ENCODE measurements at places on chromosomes 11 and 22.

GRCh38 chr11:94747146-94747545 is 21.0 kb upstream of the AMOTL1 start:
- no peak for DNase-seq

GRCh38 chr11:65492637-65493366 is 6.0 kb upstream of the MALAT1 start:
- no peak for DNase-seq

DNA sequence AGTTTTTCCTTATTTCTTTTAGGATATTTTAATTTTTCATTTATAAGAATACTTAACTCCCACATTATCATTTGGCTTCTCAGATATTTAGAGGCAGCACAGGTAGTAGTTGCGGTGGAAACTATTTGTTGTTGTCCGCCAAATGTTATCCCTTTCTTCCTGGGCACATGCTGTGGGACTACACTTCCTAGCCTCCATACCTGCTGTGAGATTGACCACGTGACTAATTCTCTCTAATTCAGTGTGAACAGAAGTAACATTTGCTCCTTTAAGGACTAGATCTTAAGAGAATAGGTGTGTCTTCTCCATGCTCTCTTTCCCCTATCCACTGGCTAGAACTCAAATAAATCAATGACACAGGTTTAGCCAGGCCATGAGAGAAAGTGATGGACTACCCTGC is 136.5 kb downstream of the ATG16L2 start:
- DNase-seq = no peak

DNA sequence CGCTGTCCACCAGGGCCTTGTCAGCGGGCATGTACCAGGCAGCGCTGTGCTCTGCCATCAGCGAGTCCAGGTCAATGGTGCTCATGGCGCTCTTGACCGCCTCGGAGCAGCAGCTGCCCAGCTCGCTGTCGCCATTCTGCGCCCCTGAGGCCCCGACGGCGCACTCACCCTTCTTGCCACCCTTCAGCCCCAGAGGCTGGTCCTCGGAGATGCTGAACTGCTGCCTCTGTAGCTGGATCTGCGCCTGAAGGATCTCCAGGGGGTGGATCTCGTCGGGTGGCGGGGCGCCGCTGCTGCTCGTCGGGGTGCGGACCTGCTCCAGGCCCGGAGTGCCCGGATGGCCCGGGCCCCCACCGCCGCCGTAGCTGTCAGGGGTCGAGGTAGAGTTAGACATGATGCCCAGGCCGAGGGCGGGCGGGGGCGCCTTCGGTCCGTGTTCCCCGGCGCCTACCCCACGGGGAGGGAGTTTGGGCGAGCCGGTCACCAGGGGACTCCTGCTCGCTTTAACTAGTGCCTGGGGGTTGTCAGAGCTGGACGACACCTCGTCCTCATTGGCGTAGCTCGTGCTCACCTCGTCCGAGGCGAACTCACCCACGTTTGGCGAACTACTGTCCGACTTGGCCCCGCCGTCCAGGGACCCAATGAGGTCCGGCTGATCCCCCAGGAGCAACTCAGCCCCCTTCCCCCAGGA is 4.6 kb downstream of the MN1 start:
- DNase-seq = no peak

DNA sequence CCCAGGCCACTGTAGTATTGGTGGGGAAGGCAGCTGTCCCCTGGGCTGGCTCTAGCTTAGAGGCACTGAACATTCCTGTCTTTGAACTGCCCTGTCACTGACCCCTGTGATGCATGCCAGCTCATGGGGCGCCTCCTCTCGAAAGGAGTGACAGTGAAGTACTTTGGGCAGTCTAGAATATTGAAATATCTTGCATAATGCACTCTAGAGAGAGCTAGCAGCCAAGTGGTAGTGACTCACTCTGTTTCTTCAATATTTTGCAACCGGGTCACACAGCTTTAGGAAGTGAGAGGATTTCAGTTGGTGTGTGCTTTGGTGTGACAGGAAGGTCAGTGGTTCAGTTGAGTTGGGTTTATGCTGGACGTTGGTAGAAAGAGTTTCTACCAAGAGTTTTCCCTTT is 35.5 kb upstream of the ST14 start:
- DNase-seq = no peak

DNA sequence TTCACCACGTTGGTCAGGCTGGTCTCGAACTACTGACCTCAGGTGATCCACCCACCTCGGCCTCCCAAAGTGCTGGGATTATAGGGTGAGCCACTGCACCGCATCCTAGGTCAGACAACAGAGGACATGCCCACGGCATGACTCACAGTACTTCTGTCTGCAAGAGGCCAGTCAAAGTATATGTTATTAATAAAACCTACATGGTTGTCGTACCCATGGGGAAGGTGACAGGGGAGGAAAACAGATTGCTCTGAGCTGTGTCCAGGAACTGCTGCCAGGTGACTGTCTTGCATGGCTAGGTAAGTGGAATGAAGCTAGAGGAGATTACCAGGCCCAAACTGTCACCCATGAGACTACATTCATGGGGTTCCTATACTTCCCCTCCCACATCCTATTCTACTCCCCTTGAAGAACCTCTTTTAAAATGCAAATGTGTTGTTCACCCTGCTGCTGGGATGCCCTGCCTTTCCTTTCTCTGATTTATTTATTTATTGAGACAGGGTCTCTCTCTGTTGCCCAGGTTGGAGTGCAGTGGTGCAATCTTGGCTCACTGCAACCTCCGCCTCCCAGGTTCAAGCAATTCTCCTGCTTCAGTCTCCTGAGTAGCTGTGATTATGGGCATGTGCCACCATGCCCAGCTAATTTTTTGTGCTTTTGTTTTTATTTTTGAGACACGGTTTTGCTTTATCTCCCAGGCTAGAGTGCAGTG is 2.0 kb upstream of the NLRX1 start:
- DNase-seq = no peak

- no peak for DNase-seq
Measured at GRCh38 chr11:60761436-60762190, 4.9 kb downstream of the MS4A15 start.

GRCh38 chr11:104402812-104403521 is 239.0 kb upstream of the PDGFD start:
- no peak for DNase-seq

GRCh38 chr11:102494216-102494615 is 36.3 kb downstream of the MMP7 start:
- no peak for DNase-seq

DNA sequence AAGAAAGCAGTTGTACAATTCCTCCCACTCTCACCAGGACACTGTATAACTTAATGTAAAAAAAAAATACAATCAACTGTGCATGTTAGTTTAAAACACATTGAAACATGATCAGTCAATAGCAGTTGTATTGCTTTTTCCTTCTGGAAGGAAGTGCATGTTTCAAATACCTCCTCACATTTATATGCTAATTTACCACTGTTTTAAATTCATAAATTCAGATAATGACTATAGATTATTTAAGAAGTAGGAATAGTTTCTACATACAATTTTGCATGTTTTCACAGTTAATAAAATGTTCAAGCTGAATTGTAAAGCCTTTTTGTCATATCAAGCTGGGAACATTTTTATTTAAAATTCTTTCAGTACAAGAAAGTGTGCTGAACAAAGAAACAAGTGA is 3.3 kb downstream of the GRIA4 start:
- no peak for DNase-seq

DNA sequence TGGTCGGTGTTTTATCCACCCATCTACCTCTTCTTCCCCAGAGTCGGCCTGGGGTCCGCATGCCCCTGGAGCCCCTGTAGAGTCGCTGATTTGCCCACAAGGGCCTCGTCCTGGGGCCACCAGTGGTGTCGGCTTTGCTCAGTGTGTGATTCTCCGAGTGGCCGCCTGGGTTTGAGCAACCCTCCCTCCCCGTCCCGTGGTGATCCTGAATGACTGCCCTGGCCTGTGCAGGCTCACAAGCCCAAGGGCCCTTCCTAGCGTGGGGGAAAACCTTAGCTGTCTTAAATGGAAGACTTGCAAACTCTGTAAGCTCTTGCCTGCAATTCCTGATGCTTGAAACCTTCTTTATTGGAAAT is 128.3 kb downstream of the OSBP2 start:
- DNase-seq = no peak

DNA sequence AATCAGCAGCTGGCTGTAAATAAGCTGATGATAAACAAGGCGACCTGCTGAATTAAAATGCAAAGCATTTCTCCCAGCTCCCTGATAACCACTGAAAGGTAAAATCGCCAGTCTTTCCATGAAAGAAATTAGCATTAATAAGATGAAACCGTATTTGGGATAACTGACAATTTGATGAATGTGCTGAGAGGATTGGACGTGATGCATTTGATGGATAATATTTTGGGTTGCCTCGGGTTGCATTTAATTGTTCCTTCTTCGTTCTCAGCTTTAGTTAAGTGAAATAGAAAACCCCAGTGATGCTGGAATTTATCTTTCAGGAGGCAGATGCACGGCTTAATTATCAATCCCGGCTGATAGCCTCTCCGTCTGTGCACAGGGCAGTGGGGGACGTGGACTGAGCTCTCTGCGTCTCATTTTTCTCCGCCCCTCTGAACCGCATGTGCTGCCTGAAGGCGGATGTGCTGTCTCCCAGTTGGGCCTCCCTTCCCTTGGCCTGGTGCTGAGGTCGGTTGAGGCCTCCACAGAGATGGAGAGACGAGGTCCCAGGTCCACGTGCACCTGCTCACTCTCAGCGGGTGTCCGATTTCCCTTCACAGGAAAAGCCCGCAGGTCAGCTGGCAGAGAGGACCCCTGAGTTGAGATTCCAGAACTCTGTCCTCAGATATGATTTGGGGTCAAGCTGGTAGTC is 846.2 kb downstream of the BRD1 start:
- DNase-seq = no peak

DNA sequence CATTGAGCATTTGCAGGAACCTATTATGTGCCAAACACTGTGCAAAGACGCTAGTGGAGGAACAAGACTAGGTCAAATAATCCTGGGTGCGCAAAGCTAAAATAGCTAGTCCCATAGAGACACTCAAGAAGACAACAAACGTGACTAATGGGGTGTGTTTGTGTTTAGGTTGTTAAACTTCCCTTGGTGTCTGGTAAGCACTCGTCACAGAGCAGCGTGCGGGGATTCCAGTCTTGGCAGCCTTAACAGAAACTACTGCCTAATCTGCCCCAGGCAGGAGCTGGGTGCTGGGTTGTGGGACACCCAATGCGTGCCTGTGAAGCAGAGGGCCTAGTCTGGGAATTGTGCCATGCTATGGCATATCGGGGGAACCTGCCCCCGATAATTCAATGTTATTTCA is 10.8 kb upstream of the CALCB start:
- DNase-seq = no peak

DNA sequence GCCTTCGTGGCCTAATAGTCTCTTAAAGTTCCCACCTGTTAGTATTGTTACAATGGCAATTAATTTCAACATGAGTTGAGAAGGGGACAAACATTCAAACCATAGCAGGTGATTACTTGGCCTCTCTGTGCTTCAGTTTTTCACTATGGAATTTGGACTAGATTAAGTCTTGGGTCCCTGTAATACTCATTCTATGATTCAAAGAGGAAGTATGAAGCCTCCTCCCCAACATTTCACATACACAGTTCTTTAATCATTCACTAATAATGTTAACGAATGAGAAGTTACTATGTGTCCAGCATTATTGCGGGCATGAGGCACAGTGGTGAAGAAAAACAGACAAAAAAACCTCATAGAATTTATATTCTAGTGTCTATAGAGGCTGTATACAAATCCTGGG is 19.9 kb upstream of the USP47 start:
- DNase-seq = no peak

- no peak for DNase-seq
Measured at GRCh38 chr22:25698978-25699377, 43.0 kb upstream of the MYO18B start.

DNA sequence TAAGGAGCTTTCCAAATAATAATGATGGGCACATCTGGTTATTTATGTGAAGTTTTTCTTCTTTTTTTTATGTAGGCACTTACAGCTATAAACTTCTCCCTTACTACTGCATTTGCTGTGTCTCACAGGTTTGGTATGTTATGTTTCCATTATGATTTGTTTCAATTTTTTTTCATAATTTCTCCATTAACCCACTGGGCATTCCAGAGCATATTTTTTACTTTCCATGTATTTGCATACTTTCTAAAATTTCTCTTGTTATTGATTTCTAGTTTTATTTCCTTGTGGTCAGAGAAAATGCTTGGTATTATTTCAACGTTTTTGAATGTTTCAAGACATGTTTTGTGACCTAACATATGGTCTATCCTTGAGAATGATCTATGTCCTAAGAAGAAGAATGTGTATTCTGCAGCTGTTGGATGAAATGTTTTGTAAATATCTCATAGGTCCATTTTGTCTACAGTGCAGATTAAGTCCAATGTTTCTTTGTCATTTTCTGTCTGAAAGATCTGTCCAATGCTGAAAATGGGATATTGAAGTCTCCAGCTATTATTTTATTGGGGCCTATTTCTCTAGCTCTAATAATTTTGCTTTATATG is 362.1 kb downstream of the DDX10 start:
- no peak for DNase-seq

- no peak for DNase-seq
Measured at GRCh38 chr11:33334627-33335026, 77.4 kb downstream of the HIPK3 start.

GRCh38 chr11:77406396-77406795 is 67.5 kb downstream of the PAK1 start:
- no peak for DNase-seq

GRCh38 chr11:69480547-69481392 is 693 bp upstream of the LINC01488 start:
- DNase-seq = no peak

- DNase-seq = no peak
Measured at GRCh38 chr22:42855721-42856120, 1.4 kb downstream of the ARFGAP3 start.

- peak; percentile 38 for DNase-seq
Measured at GRCh38 chr22:25362215-25362882, 142.9 kb downstream of the CRYBB2 start.

- no peak for DNase-seq
Measured at GRCh38 chr22:34880662-34881061, 185.3 kb upstream of the ISX start.

DNA sequence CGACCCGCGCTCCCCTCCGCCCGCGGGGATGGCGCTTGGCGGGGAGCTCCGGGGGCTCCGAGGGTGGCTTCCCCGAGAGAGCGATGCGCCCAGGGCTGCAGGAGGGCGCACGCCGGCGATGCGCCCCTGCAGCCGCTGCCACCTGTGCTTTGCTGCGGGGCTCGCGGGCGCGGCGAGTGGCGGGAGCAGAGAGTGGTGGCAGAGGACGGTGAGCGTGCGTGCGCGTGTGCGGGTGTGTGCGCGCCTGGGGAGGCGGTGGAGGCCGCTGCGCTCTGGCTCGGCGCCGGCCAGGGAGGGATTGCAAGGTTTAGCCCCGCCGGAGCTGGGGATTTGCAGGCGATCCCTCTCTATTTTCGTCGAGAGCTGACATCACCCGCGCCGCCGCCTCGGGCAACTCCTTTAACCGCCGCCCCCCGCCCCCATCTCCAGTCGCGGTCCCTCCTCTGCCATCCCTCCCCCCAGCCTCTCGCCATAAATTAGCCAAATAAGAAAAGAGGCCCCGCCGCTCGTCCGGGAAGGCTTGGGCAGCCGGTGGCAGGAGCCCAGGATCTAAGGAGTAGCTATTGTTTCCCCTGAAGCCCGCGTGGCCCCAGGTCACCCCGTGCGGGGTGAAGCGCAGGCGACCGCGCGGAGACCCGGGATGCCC is at the start of gene SLC1A2:
TSS of gene SLC1A2 (minus strand) at position 375 of the 646 bp plus-strand sequence. CDS start 592 bp downstream, outside the sequence.
- no peak for DNase-seq
